CD4-positive, alpha-beta T cell treated with Interleukin-1 beta for 1 hour (primary cell): ENCODE measurements at places on chromosomes 5 and 9.

DNA sequence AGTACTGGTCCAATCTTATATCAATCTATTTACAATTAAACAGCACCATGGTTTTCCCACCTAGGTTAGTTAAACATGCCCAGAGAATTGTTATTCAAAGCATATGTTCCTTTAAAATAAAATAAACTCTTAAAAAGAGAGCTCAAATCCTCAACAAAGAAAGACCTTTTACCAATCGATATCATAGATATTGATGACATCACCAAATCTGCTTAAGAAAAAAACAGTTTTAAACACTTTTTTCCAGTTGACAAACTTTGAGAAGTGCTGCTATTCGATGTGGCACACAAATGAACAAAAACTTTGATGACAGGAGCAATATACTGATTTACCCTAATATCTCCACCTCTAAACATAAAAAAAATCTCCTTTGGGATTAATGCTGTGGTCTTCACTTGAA lies 15.7 kb downstream of the EFCAB9 start:
- DNase-seq: no peak

GRCh38 chr5:11724940-11725339 lies 179.3 kb downstream of the CTNND2 start:
- no peak for DNase-seq

GRCh38 chr9:75391497-75391896 lies 303.2 kb downstream of the OSTF1 start:
- DNase-seq: no peak

DNA sequence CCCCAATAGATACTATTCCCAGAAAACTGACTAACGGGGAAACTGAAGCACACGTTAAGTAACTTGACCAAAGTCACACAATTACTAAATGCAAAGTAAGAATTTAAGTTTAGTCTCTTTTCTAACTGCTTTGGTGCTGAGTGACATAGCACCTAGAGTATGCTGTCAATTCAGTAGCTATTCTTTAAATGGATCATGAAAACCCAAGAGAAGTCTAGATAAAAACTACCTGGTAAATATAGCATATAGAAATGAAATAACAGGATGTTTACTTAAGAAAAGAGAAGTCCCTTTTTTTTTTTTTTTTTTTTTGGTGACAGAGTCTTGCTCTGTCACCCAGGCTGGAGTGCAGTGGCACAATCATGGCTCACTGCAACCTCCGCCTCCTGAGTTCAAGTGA lies 129.2 kb downstream of the PDE4D start:
- DNase-seq: no peak

- peak; percentile 22 for DNase-seq
These were observed 59.1 kb upstream of the IER5L start for GRCh38 chr9:129237164-129237611.

GRCh38 chr9:137030538-137031527 lies 1.1 kb downstream of the FUT7 start:
- DNase-seq: peak; percentile 61

GRCh38 chr5:68445257-68446069 lies 229.9 kb downstream of the PIK3R1 start:
- DNase-seq: no peak

DNA sequence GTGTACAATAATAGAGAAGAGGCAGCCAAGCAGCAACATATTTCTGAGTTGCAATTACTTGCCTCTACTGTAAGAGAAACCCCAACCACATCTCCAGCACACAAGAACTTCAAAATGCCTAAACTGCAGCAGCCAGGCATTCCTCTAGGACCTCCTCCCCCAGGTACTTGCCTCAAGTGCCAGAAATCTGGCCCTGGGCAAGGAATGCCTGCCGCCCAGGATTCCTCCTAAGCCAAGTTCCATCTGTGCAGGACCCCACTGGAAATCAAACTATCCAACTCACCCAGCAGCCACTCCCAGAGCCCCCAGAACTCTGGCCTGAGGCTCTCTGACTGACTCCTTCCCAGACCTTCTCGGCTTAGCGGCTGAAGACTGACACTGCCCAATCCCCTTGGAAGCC lies 336.8 kb upstream of the RGMB start:
- DNase-seq: no peak
